ENCODE measurements at places on chromosomes 1 and 21. TPM values are rescaled to one million over a fixed set of nuclear protein-coding genes. Genes with fewer than 3 reads are reported as not detected.

- no peaks in the 10 kb centered on the region for H3K27me3 ChIP-seq
- H3K4me3 ChIP-seq = no peak overlapping the region
- H3K4me1 ChIP-seq = no peaks in the 10 kb centered on the region
- H3K27ac ChIP-seq = no peak overlapping the region
- no peak for DNase-seq
These were observed 424.6 kb upstream of the CHRM3 start for GRCh38 chr1:238961790-238962189.

- no peak overlapping the region for H3K27ac ChIP-seq
- H3K27me3 ChIP-seq = no peaks in the 10 kb centered on the region
- H3K4me3 ChIP-seq = no peak overlapping the region
- H3K4me1 ChIP-seq = peaks cover 3% of the 10 kb centered on the region
- no peaks in the 10 kb centered on the region for H3K36me3 ChIP-seq
- no peak for DNase-seq
These were observed 317.0 kb downstream of the BARHL2 start for GRCh38 chr1:90400131-90400530.

DNA sequence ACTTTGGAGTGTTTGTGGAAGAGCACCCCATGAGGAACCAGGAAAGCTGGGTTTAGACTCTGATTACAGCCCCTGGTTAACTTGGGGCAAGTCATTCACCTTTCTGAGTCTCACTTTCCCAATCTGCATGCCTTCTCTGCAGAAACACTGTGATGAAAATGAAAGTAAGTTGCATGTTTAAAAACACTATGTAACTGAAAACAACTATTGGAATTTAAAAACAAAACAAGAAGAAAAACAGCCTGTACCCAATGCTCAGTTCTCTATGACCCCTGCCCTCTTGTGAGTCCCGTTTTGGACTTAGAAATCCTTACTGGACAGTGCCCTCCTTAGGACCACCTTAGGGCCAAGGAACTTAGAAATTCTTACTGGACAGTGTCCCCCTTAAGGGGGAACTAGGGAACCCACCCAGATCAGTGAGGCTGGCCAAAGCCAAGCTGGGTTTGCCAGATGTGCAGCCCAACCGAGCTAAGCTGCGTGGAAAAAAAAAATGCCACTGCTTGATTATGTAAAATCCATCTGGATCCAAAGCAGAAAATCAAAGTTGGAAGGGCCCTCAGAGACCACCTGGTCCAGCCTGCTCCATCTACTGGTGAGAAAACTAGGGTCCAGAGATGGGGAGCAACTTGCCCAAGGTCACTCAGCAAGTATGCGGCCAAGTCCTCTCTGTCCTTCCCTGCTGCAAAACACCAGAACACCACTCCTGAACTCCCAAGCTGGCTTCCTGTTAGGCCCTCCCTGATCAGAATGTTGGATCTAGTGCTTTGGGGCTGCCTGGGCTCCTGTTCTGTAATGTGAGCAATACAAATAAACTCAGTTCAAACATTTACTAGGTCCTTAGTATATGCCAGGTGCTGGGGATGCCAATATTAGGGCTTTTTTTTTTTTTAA lies 77.7 kb downstream of the MRPL37 start:
- DNase-seq = peak; percentile 77
- no peak overlapping the region for H3K4me3 ChIP-seq
- no peaks in the 10 kb centered on the region for H3K27me3 ChIP-seq

DNA sequence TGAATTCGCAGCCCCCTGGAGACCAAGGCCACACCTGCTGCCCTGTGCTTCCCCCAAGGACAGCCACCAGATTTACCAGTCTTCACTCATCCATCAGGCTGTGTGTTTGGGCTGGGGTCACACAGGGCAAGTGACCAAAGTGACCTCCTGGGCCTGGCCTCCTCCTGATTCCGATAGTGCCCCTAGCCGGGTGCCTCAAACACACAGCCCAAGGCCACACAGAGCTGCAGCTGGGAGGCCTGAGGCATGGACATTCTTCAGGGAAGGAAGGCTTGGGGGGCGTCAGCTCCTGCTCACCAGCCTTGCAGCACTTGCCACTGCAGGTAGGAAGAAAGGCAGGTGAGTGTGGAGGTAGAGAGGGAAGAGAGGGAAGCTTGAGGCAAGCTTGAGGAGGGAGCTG lies 181.3 kb downstream of the RUNX1 start:
- no peak overlapping the region for H3K27ac ChIP-seq
- no peak overlapping the region for H3K4me3 ChIP-seq
- DNase-seq = no peak
- H3K36me3 ChIP-seq = no peaks in the 10 kb centered on the region

DNA sequence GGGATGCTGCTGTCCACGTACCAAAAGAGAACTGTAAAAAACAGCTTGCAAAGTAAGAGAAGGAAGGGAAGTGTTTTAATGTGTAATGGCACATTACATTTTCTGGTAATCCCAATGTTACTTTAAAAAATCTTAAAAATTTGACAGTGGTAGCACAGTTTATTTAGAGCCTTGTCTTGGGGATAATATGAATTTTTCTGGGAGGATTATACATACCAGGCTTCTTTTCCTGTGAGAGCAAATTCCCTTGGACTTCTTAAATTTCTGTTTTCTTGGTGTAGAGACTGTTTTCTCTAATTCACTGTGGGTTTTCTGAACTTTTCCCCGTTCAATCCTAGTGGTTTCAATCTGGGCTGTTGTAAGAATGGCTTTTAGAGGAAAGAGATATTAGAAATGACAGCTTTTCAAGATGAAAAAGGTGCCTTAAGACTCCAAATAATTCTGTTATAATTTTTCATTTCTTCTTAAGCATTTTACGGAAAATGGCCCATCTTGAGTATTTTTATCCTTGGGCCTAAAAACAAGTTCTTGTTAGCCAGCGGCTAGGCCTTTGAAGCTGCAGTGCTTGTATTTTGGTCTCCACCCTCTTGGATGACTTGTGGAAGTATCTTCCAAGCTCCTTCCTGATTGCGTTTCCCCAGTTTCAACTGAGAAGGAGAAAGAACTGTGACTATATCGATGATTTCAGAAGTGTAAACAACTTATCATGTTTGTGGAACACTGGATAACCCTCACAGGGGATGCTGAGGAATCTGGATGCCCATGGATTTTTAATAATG lies 70.0 kb downstream of the LEPR start:
- no peak overlapping the region for H3K27ac ChIP-seq
- peaks cover 2% of the 10 kb centered on the region for H3K4me1 ChIP-seq
- H3K27me3 ChIP-seq = no peaks in the 10 kb centered on the region

- no peak for DNase-seq
- H3K27ac ChIP-seq = no peak overlapping the region
- no peaks in the 10 kb centered on the region for H3K27me3 ChIP-seq
- no peaks in the 10 kb centered on the region for H3K36me3 ChIP-seq
- H3K4me3 ChIP-seq = no peak overlapping the region
These were observed 276.9 kb downstream of the VAV3 start for GRCh38 chr1:107687849-107688753.

- H3K36me3 ChIP-seq = no peaks in the 10 kb centered on the region
- no peak for DNase-seq
These were observed 40.1 kb upstream of the LIN9 start for GRCh38 chr1:226349081-226349480.

DNA sequence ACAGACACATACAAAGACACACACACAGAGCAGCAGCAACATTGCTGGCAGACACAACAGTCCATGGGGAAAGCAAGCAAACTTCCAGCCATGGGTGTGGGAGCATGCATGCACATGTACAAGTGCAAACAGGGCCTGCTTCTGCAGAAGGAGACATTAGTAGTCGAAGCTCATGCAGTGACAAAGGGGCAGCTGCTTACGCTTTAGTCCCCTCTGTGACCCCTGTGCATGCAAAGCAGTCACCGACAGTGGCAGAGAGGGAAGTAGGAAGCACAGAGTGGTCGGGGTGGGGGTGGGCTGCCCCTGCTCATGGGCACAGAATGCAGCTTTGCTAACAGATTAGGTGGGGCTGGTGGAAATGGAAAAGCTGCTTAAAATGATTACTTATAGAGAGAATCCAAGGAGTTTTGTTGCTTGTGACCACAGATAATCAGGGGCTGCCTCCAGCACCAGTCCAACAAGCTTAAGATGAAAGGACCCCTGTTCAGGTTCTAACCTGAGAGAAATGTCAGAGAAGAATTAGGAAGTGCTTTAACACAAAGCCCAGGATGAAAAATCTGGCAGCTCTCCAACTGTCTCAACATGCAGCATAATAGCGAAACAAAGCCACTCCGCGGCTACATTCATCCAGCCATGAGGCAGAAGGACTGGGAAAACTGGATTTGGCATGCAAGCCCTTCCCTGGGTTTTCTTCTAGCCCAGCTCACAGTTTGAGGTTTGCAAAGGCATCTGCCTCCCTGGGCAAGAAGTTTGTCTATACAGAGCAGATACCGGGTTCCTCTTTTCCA lies 378.9 kb downstream of the KCNH1 start:
- peak; percentile 72 for DNase-seq
- no peak overlapping the region for H3K4me3 ChIP-seq
- no peaks in the 10 kb centered on the region for H3K36me3 ChIP-seq
- no peaks in the 10 kb centered on the region for H3K27me3 ChIP-seq

Gene NR1I3
- 0.17 TPM for polyA plus RNA-seq

Gene PGLYRP4
- polyA plus RNA-seq = 0.18 TPM

Gene ACTA1
- polyA plus RNA-seq = 0.33 TPM

Gene HMGCS2
- 4.2 TPM for polyA plus RNA-seq
